Mucosa of gallbladder (tissue), 1 donor: ENCODE measurements at places on chromosomes 3 and 15.

GRCh38 chr3:7546253-7546652 lies 685.3 kb downstream of the GRM7 start:
- DNase-seq: no peak

DNA sequence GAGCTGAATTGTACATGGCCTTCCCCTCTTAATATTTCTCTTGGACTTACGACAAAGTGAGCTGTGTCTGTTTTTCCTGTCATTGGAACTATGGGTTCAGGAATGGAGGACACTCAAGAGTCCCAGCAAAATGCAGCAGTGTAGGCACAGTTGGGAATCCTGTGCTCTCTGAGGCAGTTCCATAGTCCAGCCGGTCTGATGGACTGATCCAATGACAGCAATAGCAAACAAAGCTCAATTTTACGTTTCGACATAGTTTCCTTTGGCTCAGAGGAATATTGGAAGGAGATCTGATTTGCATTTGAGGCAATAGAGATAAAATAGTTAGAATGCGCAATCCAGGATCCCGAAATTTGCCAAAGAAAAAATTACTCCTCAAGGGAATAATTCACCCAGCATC lies 276.9 kb upstream of the CNTN3 start:
- DNase-seq: no peak

- no peak for DNase-seq
Observed at GRCh38 chr3:141409940-141410241, 41.6 kb downstream of the ZBTB38 start.

DNA sequence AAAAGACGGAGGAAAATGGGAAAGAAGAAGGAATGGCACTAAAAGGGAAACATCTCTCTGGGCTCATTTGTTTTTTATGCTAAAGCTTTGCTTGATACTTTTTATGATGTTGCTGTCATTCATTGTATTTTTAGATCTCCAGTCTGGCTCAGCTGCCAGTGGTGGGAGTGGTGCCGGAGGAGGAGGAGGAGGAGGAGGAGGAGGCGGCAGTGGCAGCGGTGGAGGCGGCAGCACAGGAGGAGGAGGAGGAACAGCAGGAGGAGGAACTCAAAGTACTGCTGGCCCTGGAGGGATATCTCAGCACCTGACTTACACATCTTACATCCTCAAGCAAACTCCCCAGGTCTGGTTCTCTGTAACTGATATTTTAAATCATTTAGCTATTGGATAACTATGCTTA lies 49.6 kb downstream of the MAP6D1 start:
- DNase-seq: no peak

- no peak for DNase-seq
Observed at GRCh38 chr15:100529556-100529955, 806 bp upstream of the CERS3 start.

- no peak for DNase-seq
Observed at GRCh38 chr15:83320404-83320803, 35.9 kb upstream of the BNC1 start.

- DNase-seq: no peak
Observed at GRCh38 chr3:159792070-159792469, 196.6 kb upstream of the IL12A start.

DNA sequence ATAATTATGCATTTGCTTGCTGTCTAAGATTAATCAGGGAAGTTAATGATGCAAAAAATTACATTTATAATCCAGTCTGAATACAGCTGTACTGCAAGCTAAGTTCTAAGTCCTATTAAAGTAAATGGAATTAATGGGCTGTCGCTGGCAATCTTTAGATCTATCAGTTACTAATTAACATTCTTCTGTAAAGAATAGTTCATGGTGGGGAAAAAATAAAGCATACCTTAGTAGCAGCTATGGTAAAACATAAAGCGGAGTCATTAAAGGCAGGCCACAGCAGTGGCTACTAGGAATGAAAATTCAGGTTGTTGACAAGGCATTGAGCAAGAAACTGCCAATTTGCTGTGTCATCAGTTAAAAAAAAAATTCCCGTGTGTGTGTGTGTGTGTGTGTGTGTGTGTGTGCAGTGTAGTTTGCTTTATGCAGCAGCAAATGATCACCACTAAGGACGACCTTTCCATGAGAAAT lies 129.8 kb downstream of the ZNF385D start:
- peak; percentile 10 for DNase-seq

- peak; percentile 40 for DNase-seq
Observed at GRCh38 chr3:96449803-96450202, 364.6 kb upstream of the EPHA6 start.

DNA sequence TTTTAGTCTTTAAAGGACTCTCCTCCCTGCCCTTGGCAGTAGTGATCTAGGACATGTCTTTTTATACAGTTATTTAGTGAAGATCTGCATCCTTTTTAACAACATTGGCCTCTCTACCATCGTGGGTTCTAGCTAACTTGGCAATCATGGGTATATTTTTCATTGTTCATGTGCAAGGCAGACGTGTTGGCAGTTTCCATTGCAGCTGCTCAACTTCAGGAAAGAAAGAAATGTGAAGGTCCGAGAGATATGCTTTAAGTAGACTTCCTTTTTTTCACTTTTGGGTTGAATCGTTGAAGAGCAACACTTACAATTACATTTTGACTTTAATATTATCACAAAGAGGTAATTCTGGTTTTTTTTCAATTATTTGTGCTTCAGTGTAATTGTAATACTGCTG lies 172.6 kb downstream of the SATB1 start:
- DNase-seq: no peak

DNA sequence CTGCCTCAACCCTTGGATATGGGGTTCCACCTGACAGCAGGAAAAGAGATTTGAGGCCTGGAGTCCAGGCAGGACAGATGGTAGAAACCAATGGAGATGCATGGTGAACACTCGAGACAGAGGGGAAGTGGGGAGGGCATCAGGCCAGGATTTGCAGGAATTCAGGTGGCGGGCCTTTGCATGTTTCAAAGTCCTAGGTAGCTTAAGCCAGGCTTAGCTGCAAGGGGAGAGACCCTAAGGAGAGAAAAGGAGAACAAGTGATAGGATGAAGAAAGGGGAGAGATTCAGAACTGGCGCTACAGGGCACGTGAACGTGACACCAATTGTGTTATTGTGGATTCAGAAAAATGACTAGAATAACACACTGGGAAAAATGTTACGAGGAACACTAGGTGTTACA lies 182.6 kb downstream of the PDZRN3 start:
- DNase-seq: no peak

GRCh38 chr3:81699536-81700320 lies 61.7 kb downstream of the GBE1 start:
- DNase-seq: no peak

- no peak for DNase-seq
Observed at GRCh38 chr3:196214783-196215441, 1.4 kb upstream of the SLC51A start.

- no peak for DNase-seq
Observed at GRCh38 chr15:22919171-22919570, 61.0 kb downstream of the CYFIP1 start.

DNA sequence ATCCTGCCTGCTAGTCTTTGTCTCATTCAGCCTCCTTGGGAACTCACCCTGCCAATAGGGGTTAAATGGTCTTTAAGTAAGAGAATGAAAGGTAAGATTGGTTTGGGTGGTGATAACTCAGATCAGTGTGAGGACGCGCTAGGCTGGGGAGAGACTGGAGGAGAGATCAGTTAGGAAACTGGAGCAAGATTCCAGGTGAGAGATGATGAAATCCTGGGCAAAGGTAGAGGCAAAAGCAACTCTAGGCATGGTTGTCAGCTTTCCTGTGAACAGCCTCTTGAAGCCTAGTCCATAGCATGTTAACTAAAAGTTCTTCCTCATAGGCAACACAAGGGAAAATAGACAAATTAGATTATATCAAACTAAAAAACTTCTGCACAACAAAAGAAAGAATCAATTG lies 145.2 kb upstream of the ANKRD28 start:
- DNase-seq: no peak

DNA sequence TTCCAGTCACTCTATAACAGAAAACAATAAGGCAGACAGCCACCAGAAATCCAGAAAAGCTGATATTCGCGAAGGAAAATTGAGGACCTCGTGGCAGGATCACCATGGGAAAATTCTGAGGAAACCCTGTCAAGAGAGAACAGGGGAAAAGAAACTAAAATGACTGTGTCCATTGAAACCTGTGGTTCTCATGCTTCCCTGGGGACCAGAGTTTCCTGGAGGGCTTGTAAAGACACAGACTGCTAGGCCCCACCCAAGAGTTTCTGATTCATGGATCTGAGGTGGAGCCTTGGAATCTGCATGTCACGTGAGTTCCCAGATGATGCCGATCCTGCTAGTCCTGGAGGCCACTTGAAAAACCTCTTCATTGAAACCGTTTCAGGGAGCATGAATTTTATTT lies 420.5 kb downstream of the EPHB1 start:
- DNase-seq: no peak

GRCh38 chr3:127106053-127106452 lies 86.9 kb upstream of the PRR23E start:
- no peak for DNase-seq

DNA sequence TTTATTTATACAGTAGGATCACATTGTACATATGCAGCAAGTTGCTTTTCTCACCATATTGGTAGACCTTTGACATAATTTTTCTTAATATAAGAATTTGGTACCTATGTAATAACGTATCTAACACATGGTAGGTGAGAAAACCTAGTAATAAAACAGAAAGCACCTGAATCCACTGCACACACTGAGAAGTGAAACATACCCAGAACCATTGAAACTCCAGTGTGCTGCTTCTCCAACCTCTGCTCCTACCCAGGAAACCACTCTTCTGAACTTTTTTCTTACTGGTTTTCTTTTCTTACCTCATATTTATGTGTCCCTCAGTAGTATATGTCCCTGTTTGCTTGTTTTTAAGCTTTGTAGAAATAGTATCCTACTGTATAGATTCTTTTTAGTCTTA lies 293.0 kb downstream of the UBE2E2 start:
- DNase-seq: no peak
